NCI-H187 (cell line): ENCODE measurements at places on chromosomes 7 and 10.

GRCh38 chr10:44030132-44030531 is 354.8 kb downstream of the CXCL12 start:
- DNase-seq: no peak

- no peak for DNase-seq
Measured at GRCh38 chr7:22589641-22590201, 89.7 kb upstream of the STEAP1B start.

DNA sequence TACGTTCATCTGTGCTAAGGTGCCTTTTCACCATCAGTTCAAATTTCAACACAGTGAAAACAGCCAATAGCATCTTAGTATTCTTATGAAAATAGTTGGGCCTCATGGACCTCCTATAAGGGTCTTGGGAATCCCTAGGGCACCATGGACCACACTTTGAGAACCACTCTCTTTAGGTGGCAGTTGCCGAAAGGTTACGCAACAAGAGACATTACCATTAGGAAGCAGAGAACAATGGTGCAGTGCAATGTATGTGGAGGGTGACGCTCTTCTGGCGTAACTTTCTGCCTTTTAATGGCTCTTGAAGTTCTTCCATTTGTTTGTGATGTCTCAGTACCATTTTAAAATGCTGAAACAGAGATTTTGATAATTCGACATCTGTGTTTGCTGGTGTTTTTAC is 131.1 kb downstream of the CNNM2 start:
- no peak for DNase-seq

DNA sequence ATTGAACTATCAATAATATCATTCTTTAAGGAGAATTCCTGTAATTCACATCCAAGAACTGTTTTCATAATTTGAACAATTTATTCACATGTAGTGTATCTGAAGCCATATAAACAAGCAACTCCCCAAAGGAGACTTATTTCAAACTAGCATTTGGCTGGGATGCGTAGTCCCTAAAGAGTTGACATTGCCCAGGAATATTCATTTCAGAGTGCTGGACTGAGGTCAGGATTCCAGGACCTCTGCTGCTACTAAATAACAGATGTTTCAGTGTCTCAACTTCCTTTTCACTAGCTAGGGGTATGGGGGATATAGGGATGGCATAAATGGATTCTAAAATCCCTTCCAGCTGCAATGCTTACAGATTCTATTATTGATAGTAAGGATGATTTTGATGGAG is 177.0 kb downstream of the TSPAN12 start:
- no peak for DNase-seq

DNA sequence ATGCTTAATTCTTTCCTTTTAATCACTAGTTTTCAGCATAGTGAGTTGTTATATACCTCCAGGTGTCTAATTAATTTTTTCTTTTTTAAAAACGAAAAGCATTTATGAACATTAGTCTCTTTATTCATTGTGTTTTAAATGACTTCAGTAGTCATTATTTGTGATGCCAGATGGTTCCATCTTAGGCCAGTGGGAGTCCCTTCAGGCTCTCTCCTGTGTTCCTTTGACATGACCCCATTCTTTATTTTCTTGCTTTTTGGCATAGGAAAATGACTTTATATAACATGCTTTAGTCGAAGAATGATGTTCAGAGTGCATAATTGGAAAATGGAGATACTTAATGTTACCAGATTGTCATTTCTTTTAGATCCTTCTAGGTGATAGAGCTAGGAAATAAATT is 24.4 kb downstream of the MKLN1 start:
- no peak for DNase-seq

GRCh38 chr10:130044067-130045061 is 66.3 kb downstream of the C10orf143 start:
- DNase-seq: no peak

GRCh38 chr10:133292919-133293809 is 15.5 kb downstream of the TUBGCP2 start:
- DNase-seq: no peak

DNA sequence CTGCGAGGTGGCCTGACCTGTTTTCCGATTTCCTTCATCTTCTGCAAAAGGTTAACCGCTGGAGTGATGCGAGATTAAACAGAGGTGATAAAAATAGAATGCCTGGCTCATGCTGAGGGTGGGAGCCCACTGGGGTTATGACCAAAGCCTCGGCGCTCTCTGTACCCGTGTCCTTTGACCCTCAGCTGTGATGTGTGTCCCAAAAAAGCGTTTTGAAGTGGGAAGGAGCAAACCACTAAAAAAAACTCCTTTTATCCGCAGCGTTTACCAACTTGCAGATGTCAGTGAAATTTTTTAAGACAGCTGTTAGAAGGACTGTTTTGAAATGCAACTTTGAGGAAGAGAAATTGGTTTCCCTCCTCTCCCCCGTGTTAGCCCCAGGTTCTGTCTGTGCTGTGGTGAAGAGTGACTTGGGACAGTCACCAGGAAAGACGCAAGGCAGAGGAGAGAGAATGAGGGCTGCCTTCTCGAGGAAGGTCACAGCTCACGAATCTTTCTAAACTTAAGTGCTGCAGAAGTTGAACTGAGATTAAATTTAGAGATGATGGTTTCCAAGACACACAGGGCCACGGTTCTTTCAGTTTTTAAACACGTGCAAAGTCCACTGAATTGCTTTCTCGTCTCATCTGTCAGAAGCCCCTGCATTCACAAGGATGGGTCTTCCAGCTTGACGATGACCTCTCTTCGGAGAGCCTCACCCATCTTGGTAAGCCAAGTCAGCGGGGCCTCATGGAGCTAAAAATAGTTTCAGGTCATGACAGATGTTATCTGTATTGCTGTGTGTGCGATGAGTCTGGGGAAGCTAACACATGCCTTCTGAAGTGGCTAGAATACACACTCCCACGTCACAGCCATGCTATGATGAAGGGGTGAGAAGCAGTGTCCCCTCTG is 27.6 kb downstream of the AMZ1 start:
- DNase-seq: no peak

- no peak for DNase-seq
Measured at GRCh38 chr7:141202535-141202934, 128.7 kb downstream of the TMEM178B start.

DNA sequence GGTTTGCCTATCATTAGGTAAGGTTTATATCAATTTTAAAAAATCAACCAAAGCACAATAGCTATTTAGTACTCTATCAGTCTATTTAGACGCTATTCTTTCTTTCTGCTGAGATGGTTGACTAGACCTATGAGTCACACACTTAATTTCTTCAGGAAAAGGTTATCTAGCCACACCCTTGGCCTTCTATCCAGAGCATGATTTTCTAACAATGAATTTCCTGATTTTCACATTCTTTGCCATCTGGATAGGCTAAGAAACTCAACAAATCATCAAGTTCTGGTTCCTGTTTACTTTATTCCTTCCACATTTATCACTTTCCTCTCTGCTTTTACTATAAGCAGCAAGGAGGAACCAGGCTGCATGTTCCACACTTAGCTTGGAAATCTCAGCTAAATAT is 8.1 kb downstream of the PRPS1L1 start:
- no peak for DNase-seq

- DNase-seq: no peak
Measured at GRCh38 chr10:71558991-71559390, 160.6 kb downstream of the C10orf105 start.

- DNase-seq: no peak
Measured at GRCh38 chr7:122525355-122525754, 173.6 kb downstream of the RNF133 start.

GRCh38 chr10:78518224-78518623 is 484.6 kb downstream of the RPS24 start:
- no peak for DNase-seq

DNA sequence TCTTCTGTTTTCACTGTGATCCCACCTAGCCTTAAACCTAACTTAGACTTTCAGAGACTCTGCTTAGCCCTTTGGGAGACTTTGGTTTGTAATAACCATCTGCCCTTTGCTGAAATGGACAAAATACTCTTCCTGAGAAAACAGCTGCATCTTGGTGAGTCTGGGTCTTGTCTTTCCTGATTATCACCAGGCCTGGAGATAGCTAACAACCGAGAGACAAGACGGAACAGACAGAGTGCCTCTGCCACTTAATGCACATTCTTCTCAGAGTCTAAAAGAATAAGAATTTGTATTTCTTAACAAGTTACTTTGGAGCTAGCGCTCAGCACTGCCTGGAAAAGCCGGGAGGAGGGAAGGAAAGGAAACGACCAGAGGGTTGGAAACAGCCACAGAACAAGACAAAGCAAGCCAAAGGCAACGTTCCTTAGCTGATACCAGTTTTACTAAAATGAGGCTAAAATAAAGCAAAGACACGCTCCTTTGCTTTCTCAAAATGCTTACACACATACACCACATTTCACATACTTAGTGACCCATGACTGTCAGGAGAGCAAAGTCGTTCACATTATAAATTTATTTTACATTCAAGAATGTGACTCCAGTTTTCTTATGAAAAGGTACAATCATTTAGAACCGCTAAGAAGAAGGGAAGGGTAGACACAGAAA is 70.3 kb upstream of the DGKI start:
- DNase-seq: no peak

- DNase-seq: no peak
Measured at GRCh38 chr10:114389426-114389825, 14.9 kb downstream of the AFAP1L2 start.

DNA sequence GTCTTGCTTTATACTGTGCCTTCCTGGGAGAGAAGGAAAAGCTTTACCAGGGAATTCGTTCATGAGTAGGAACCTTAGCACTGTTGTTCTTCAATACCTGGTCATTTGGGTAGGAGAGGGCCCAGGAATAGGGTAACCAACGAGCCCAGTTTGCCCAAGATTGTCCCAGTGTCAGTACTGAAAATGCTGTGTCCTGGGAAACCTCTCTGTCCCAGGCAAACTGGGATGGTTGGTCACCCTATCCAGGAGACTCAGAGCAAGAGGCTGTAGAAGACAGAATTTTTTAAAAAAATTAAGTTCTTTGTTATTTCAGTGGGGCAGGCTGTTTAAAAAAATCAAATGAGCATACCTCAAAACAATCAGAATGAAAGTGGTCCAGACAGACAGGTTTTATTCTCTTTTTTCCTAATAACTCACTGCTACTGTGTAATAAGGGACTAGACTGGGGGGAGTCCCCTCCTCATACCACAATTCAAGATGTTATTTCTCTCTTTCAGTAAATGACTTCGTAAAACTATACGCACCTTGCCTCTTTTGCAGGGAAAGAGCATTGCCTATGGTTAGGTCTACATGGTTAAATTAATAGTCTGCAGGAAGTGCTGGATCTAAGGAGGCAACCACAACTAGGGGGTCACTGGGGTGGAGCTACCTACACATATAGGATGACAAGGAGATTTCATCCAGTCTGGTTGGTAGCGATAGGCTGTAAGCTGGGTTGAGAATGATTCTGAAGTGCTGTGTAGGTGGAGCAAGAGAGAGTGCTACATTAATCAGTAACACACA is 41.1 kb upstream of the FAM133B start:
- no peak for DNase-seq

- DNase-seq: no peak
Measured at GRCh38 chr7:40654171-40654570, 519.4 kb downstream of the SUGCT start.

DNA sequence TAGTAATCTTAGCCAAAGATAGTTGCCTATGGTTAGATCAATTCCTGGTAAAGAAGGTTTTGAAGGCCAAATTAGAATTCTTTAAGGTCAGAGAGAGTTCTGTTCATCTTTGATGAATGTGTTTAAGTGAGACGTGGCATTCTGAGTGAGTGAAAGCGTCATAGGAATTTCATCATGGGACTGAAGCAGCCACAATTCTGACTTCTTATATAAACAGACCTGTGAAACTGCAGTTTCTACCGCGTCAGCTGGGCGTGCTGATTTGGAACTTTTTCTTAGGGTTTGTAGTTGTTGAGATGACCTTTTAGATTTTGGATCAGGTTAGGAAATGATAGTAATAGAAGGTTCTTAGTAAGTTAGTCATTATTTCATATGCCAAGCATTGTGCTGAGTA is 103.8 kb downstream of the CNNM2 start:
- DNase-seq: no peak

DNA sequence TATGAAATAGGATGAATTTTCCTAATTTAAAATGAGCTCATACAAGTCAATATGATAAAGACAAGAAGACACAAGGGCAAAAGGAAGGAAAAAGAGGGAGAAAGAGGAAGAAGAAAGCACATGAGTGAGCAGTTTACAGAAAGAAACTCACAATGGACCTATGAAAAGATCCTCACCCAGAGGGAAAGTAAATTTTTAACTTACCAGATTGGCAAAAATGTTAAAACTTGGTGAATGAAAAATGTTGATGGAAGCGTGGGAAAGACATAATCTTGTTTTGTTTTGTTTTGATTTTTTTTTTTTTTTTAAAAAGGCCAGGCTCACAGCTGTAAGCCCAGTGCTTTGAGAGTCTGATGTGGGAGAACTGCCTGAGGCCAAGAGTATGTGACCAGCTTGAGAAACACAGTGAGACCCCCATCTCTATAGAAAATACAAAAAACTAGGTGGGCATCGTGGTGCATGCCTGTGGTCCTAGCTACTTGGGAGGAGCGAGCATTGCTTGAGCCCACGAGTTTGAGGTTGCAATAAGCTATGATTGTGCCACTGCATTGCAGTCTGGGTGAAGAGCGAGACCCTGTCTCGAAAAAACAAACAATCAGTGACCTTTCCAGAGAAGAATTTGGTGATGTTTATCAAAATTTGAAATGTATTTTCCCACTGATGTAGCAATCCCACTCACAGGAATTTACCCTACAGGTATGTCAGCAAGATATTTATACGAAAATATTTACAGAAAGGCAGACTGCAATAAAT is 152.9 kb upstream of the ASAH2 start:
- no peak for DNase-seq

DNA sequence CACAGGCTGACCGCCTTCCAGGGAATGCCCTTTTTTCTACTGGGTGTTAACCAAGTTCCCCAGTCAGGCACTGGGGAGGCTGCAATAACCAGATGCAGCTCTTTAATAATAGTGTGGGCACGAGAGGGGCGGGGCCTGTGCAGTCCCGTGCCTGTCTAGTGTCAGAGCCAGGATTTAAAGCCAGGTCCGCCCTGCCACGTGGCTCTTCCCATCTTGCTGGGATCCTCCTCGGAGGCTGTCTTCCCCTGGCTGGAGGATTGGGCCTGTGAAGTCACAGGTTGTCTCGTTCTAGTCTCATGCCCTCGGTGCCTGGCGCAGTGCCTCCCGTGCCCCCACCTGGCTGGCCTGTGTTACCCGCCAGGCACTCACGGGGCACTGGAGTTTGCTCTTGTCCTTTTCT is 25.2 kb downstream of the TMEM120A start:
- DNase-seq: no peak

DNA sequence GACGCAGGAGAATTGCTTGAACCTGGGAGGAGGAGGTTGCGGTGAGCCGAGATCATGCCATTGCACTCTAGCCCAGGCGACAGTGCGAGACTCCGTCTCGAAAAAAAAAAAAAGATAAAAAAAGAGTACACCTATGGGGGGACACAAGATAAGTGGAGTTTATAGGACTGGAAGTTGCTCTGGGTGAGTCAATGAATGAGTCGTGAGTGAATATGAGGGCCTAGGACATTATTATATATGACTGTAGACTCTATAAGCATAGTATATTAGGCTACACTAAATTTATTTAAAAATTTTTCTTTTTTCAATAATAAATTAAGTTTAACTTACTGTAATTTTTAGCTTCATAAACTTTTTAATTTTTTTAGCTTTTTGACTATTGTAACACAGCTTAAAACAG is 19.4 kb upstream of the SGCE start:
- no peak for DNase-seq
